ENCODE measurements at places on chromosomes 1 and 21.

GRCh38 chr1:228208831-228209551, 1.1 kb downstream of the OBSCN start:
- DNase-seq: no peak

DNA sequence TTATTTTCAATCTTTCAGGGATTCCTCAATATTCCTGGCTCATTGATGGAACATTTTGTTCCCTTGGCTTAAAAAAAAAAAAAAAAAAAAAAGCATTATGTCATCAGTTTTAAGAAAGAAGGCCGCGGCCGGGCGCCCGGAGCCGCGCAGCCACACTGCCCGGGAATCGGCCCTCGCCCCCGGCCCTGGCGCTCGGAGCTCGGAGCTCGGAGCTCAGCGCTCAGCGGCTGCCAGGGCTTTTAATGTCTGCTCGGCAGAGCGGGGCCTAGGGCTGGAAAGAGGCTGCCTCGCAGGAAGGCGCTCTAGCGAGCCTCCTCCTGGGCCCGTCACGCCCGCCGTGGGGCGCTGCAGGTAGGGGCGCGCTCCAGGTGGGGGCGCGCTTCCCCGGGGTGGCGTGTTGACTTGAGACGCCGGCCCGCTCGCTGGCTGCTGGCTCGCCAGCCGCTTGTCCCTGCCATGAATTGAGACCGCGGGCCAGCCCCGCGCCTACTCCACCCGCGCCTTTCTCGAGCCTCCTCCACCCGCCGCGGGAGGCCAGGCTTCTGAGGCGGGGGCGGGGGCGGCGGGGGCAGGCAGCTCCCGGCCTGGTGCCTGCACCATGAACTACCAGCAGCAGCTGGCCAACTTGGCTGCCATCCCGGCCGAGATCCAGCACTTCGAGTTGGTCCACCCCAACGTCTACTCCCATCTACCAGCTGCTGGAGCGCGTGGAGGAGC, 5.4 kb upstream of the TDRD5 start:
- DNase-seq: no peak

DNA sequence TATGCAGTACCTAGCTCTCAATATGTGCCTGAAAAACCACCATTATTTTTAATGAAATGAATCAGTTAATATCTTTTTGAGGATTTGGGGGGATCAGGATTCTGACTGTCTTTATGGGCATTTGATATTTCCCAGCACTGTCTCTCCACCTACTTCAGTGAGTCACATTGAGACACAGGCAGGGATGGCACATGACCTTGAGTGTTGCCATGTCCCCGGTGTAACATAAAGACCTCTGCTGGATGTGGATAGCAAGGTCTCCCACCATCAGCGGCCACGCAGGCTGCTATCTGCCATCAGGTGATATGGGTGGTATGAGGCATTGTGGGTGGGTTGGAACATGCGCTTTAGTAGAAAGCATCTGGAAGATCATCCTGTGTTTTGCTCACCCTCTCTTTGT, 103.2 kb downstream of the RGL1 start:
- DNase-seq: no peak

DNA sequence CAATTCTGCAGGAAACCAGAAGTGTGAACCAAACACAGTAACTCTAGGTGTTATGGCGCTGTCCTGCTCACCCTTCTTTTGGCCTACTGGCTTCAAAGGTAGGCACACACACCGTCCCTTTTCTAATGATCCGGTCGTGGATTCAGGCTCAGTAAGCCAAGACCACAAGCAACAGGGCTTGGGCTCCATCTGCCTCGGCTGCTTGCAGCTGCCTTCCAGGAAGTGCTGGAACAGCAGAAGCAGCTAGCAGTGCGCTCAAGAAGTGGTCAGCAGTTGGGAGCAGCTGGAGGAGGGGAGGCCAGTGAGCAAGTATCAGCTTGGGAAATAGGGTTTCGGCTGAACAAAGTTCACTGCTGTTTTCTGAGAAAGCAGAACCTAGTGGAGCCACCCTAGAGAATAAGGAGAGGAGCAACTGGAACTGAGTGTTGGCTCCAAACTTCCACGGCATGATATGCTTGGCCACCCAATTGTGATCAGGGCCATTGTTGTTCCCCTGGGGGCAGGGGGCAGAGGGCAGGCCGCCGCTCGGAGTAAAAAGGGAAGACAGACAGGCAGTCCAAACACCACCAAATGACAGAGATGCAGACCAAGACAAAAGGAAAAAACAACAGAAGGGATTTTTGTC, 173.4 kb downstream of the TOMM20 start:
- DNase-seq: no peak

GRCh38 chr1:87042111-87042811, 127.8 kb downstream of the HS2ST1 start:
- DNase-seq: no peak

DNA sequence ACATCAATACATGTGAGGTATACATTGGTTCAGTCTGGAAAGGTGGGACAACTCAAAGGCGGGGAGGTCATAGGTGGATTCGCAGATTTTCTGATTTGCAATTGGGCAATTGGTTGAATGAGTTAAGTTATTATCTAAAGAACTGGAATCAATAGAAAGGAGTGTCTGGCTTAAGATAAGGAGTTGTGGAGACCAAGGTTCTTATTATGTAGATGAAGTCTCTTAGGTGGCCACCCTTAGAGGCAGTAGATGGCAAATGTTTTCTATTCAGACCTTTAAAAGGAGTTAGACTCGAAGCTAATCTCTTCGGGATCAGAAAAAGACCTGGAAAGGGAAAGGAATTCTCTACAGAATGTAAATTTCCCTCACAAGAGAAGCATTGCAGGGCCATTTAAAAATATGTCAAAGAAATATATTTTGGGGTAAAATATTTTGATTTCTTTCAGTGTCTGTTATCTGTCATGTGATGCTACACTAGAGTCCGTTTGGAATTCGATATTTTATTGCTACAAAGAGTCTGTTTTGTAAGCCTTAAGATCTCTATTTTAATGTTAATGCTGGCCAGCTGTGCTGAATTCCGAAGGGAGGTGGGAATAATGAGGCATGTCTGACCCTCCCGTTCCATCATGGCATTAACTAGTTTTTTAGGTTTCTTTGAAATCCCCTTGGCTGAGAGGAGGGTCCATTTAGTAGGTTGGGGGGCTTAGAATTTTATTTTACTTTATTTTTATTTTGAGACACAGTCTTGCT, 265.1 kb downstream of the PTPRU start:
- no peak for DNase-seq

- no peak for DNase-seq
These were observed 192.3 kb downstream of the PRDM16 start for GRCh38 chr1:3261007-3261968.

- no peak for DNase-seq
These were observed 244.7 kb downstream of the SIPA1L2 start for GRCh38 chr1:232385221-232385620.

DNA sequence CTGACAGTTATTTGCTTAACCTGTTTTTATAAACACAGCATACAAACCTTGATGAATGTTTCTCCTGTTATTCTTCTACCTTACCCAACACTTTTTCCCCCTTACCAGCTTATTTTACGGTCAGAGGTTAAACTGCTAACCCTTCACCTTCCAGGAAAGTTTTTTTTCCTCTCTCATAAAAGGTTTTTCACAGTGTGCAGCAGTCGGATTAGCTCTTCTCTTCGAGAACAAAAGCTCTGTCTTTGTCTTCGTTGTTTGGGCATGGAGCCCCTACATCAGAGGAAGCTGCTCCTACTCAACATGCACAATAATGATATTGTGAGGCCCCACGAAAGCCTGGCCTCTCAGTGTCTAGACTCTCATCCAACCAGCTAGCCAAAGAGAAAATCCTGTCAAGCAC, 42.0 kb downstream of the DENND1B start:
- DNase-seq: no peak

- no peak for DNase-seq
These were observed 1.1 kb downstream of the TFF2 start for GRCh38 chr21:42349420-42350317.

DNA sequence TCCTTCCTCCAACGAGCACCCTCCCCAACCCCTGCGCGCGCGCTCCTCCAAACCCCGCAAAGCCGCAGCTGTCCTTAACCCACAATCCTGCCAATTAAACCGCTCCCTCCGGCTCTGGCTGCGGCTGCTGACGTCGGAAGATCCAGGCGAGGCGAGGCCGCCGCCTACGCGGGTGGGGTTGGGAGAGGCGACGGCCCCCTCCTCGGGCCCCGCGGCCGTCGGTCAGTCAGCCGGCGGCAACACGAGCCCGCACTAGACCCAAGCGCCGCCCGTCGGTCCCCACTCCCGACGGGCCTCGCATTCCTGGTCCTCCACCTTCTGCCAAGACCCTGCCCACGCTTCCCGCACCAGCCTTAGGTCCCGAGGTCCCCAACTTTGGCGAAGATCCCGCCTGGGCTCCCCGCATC, 75.4 kb downstream of the VWA5B1 start:
- no peak for DNase-seq

- no peak for DNase-seq
These were observed 10.8 kb upstream of the BCAR3 start for GRCh38 chr1:93692451-93692861.

- no peak for DNase-seq
These were observed 499 bp upstream of the C4BPB start for GRCh38 chr1:207088161-207088560.

- no peak for DNase-seq
These were observed 389.2 kb downstream of the PLPP3 start for GRCh38 chr1:56189946-56190805.

- no peak for DNase-seq
These were observed 7.8 kb downstream of the VASH2 start for GRCh38 chr1:212958175-212958574.

- DNase-seq: no peak
These were observed 78.9 kb downstream of the CD247 start for GRCh38 chr1:167439301-167439988.

DNA sequence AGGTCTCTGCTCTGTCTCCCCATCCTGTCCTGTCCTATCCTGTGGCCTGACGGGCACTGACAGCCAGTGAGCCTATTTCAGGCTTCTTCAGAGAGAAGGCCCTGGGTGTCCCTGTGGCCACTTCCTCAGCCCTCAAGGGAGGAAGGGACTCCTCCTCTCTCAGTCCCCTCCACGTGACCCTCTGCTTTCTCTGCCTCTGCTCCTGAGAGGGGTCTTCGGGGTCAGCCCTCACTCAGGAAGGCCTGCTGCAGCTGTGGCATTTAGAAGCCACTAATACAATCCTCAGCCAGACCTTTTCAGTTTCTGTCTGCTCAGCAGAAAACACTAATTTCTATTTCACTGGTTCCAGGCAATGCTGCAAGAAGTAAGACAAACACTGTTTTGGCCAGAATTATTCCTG, 43.6 kb upstream of the ETV3 start:
- DNase-seq: no peak
